AG10803 (cell line): ENCODE measurements at places on chromosomes 4 and X.

DNA sequence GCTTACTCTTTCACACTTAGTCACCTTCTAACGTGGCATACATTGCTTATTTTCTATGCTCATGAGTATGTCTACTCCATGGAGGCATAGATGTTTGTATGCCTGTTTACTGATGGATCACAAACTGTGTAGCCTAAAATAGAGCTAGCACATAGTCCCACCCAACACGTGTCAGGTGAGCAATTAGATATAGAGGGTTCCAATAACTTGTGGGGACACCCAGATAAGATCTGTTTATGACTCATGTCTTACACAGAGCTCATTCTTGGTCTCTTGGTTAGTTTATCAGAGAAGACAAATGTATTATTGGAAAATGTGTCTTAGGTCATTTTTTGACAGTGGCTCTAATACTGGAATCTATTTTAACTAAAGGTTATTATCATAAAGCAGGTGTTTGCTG, 6.8 kb downstream of the ZFP42 start:
- DNase-seq, result no peak

- no peak for DNase-seq
Measured at GRCh38 chr4:101285985-101286384, 61.3 kb downstream of the PPP3CA start.

- peak; percentile 25 for DNase-seq
Measured at GRCh38 chr4:52037689-52038102, 403 bp downstream of the SGCB start.

DNA sequence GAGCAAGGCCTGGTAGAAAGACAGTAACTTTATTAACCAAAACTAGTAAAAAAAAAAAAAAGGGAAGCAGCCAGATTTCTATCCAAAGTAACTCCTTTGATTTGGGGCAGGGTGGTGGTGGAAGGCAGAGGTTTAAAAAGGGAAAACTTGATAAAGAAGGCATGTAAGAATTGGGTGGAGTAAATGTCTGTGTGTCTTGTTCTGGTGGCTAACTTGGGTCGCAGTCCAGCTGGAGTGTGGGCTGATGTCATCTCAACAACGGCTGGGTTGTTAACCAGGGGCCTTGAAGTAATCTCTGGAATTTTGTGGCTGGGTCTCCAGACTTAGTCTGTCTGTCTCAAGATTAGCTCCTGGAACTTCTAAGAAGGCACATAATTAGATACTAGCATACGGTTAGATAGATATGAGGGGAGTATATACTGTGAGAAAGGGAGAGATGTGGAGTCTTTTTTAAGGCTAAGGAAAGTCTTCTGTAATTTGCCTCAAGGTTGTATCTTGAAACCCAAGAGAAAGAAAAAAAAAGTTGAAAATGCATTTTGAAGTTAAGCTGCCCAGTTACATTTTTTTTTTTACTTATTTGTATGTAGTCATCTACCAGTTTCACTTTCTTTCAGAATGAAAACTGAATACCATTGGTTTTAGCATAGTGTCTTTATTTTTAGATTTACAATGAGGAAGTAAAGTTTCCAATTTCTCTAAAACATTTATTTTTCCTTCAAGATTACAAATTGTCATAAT, 48.3 kb downstream of the MTHFD2L start:
- peak; percentile 57 for DNase-seq

- peak; percentile 91 for DNase-seq
Measured at GRCh38 chrX:46589977-46590723, 16.6 kb downstream of the CHST7 start.

DNA sequence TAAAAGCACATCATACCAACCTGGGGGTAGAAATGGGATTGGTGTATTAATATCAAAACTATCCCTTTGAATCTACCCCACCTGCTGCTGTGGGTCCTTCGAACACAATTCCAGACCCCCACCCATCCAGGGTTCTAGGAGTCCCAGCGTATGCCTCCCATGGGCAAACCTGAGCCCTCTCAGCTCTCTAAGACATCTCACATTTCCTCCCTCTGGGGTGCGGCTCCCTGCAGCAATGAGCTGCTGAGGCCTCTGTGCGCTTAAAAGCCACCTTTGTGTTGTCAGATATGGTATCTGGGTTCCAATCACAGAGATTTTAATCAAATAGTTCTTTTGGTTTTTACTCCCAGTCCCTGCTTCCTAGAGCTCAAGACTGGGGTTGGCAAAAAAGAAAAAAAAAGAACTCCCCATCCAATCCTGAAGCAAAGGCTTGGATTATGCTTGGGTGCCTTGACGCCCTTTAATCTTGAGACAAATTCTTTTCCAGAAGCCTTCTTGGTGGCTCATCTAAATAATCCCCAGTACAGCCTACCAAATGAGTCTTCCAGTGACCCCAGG, 37.5 kb upstream of the NOCT start:
- DNase-seq, result no peak

DNA sequence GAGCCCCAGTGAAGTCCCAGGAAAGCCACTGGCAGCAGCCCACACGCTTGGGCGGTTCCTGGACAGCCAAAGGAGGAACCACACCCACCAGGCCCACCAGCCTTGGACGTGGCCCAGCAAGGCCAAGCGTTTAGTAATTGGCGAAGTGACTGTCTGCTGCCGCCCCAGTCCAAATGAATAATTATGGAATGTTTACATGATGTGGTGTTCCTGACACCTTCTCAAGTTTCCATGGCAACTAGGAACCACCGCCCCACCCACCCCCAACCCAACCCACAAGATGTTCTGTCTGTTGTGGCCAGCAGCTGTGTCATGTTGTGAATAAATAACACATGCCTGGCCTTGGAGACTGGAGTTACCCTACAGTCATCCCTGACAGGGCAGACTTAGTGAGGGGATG, 22.3 kb downstream of the APLN start:
- peak; percentile 36 for DNase-seq

DNA sequence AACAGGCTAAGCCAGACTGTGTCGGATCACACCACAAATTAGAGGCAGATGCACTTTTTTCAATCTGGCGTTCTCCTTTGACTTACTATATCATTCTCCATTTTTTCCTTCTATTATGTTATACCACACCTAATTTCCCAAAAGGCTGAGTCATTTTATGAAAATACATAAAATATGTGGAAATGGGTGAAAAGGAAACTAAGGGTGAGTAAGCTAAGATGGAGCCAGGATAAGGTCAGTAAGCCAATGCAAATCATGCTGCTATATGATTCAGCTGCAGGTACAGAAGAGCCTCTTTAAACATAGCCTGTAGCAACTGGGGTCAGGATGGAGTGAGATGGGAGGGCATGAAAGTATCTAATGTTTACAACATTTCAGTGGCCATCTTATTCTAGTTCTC, 94.0 kb upstream of the TEX13A start:
- DNase-seq, result no peak

GRCh38 chr4:105509291-105509690, 35.4 kb upstream of the PPA2 start:
- DNase-seq, result no peak

DNA sequence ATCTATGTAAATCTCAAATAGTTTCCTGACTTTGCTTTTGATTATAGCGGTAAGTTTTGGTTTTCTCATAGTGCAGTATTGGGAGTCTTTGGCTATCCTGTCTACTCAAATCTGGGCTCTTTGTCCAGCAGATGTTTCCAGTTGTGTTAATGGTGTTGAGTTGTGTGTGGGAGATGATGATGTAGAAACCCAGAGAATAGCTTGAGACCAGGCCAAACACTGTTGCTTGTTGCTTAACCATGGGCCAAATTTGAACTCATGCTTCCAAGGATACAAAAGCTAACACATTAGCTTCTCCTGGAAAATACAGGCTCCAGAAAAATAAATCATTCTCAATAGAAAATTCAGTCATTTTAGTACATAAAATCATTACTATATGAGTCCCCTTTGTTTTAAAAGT, 82.6 kb upstream of the GYPA start:
- no peak for DNase-seq

GRCh38 chrX:74450803-74451449, 29.6 kb downstream of the SLC16A2 start:
- DNase-seq, result peak; percentile 92

DNA sequence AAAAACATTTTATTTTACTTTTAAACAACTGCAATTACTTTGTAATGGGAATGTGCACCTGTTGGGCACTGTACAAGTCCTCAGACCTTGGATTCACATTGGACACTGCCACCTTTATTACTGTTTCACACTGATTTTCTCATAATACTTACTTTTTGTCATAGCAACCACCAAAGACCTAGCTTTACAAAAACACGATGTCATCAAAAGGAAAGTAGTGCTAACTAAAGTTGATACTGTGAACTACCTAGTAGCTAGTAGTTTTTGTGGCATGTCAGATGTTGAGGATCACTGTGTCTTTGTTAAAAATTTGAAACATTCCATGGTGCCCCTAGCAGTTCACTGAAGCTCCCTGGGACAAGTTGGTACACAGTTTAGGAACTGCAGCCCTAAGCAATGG, 62.9 kb upstream of the HOPX start:
- no peak for DNase-seq

GRCh38 chr4:34250562-34250961, 1993.8 kb downstream of the ARAP2 start:
- DNase-seq, result peak; percentile 36

GRCh38 chr4:2515830-2516550, 20.5 kb upstream of the FAM193A start:
- DNase-seq, result no peak

DNA sequence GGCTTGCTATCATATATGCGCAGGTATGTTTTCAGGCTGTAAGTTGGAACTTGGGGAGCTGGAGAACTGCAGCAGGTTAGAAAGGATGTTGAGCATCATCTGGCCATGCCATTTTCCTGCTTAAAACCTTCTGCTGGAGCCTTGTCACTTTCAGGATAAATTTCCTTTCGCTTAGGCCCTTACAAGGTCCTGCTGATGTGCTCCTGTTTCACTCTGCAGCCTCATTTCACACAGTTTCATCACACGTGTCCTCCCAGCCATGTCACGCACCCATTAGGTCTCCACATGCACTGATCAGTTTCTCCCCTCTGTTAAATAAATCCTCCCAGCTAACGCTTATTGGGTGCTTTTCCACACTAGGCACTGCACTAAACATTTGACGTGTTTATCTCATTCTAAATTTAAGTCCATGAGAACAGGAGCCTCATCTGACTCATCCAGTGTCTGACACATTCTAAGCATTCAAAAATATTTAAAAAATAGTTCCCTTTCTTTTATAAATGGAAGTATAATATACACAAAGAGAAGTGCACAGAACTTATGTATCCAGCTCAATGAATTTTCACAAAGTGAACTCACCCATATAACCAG, 14.5 kb downstream of the SOD3 start:
- DNase-seq, result no peak

DNA sequence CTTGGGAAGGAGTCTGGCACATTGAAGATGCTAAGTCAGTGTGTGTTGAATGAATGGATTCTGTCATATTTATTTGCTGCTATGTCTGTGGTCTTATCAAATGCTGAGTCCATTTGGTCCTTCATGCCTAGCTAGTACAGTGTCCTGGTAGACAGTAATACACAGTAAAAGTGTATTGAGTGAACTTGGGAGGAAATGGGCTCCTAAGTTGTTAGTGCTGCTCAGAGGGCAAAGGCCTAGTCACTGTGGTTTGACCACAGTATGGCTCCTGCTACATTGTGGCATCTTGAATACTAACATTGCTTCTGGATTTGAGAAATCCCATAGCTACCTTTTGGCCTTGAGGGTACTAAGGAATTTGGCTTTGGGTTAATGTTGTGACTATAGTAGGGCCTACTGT, 33.9 kb downstream of the MTM1 start:
- DNase-seq, result no peak

DNA sequence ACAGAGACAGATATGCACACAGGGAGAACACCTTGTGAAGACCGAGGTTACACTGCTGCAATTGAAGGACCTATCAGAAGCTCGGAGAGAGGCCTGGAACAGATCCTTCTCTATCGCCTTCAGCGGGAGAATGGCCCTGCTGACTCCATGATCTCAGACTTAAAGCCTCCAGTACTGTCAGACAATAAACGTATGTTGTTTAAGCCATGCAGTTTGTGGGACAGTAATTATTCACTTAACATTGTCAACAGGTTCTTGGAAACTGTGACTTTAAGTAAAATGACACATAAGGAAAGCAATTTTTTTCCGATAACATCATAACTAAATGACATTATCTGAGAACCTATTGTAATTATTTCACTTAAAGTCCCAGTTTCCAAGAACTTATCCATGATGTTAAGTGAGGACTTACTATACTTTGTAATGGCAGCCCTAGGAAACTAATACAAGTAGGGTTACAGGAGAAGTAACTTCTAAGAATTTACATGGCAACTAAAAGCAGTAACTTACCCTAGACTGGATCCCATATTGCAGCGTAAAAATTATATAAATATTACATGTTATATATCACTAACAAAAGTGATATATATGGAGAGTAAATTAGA, 180.8 kb upstream of the MAB21L2 start:
- no peak for DNase-seq

- no peak for DNase-seq
Measured at GRCh38 chrX:29113221-29113620, 526.0 kb downstream of the IL1RAPL1 start.

GRCh38 chr4:104302731-104303130, 192.0 kb downstream of the CXXC4 start:
- DNase-seq, result no peak

- DNase-seq, result no peak
Measured at GRCh38 chr4:112859456-112860184, 189.8 kb upstream of the ANK2 start.

GRCh38 chrX:14051416-14051815, 21.7 kb upstream of the GEMIN8 start:
- peak; percentile 2 for DNase-seq

- DNase-seq, result peak; percentile 91
Measured at GRCh38 chr4:78650106-78651024, 98.8 kb downstream of the ANXA3 start.

DNA sequence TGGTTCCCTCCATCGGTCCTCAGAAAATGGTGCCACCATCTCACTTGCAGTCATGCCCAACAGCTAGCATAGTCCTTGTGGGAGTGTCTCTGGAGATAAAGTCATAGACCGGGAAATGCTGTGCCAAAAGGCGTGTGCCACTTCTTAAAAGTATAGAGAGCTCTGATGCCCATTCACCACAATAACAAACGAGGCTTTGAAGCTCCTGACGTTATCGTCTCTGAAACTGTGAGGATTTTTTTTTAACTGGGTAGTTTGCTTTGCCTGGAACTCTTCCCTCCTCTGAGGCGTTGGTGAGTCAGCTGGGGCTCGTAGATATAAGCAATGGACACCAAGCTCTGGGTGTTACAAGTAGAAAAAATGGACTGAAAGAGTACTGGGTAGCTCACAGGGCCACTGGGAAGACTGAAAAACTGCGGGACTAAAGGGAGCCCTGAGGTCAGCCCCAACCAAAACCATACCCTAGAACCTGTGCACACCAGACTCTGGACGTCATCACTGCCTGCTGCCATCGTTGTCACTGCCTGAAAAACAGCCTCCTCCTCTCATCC, 89.4 kb upstream of the TRIM2 start:
- peak; percentile 38 for DNase-seq

- DNase-seq, result no peak
Measured at GRCh38 chr4:151568966-151569365, 160.0 kb downstream of the FHIP1A start.

DNA sequence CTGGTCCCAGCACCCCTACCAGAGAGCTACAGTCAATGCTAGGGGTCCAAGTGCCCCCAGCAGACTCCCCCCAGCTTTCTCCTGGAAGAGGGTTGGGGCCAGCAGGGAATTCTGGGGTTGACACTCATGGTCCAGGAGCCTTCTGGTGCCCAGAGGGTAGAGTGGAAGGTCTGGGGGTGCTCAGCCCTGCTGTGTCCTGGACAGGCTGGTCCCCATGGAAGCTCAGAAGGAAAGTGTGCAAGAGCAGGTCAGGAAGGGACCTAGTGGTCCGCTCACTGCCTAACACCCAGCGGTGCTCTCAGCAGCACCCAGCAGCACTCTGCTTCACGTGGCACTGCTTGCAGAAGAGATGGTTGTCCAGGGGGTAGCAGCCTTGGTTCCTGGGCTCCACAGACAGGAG, 6.9 kb downstream of the TEX13C start:
- no peak for DNase-seq

- DNase-seq, result no peak
Measured at GRCh38 chrX:65588795-65589194, 54.2 kb upstream of the LAS1L start.
